CD4-positive, alpha-beta T cell treated with Interleukin-10 for 1 hour (primary cell): ENCODE measurements at places on chromosomes 11 and 22.

DNA sequence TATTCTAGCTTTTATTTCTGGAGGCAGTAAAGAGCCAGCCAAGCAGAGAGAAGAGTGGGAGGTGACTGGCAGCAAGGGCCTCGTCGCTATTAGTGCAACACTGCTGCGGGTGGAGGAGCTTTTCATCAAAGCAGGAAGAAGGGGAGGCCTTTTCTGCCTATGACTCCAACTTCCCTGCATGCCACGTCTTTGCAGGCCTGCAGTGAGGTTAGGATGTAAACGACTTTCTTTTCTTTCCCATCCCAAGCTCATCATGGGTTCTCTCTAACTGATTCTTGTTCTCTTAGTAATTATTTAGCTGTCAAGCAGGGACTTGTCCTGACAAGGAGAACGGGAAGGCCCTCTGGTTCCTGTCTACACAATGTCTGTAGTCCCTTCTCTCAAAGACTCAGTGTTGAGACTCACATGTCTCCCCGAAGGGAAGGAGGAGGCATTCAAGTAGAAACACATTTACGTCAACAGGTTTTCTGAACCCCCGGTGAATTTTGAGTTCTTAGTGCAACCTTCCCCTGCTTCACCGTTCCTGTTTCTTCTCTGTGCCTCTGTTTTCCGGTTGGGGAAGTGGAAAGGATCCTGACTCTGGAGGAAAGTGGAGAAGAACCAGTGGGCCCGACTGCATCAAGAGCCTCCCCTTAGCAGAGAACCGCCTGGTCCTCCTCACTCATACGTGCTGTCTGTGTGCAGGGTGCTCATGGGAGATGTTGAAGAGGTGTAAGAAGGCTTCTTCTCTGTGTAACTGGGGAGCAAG is 56.9 kb downstream of the PACS1 start:
- DNase-seq: peak; percentile 61

- no peak for DNase-seq
These were observed 102.7 kb downstream of the TRAF6 start for GRCh38 chr11:36407356-36407755.

DNA sequence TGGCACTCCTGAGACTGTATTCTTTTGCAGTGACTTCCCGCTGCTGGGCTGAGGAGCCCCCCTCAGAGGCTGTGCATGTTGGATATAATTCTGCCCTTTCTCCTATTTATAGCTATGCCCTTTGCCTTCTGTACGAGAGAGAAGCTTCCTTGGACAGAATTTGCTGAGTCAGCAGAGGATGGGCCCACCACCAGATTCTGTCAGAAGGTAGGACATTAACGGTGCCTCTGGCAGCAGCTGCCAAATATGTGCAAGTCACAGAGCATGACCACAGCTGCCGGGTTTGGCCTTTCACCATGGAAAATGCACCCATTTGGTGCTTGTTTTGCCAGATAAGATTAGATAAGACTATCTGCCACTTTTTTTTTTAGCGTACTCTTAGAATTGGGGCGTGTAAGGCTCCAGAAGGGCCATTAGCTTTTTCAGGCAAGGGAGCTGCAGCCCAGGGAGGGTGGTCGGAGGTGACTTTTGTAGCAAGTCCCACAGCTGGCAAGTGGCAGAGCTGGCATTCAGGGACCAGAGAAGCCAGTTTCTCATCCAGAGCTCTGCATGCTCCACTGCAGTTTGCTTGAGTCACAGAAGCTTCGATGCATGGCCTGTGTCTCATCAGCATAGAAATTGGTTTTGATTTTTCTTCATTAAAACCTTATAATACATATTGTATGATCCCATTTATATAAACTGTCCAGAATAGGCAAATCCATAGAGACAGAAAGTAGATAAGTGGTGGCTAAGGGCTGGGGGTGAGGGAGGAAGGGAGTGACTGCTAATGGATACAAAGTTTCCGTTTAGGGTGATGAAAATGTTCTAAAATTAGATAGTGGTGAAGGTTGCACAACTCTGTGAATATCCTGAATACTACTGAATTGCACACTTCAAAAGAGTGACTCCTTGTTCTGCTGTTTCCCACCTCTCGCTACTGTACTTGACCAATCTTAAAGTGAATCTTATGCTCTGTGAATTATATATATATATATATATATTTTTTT is 15.8 kb downstream of the UPB1 start:
- DNase-seq: no peak

- no peak for DNase-seq
These were observed 57.8 kb upstream of the FIBIN start for GRCh38 chr11:26936109-26936508.

DNA sequence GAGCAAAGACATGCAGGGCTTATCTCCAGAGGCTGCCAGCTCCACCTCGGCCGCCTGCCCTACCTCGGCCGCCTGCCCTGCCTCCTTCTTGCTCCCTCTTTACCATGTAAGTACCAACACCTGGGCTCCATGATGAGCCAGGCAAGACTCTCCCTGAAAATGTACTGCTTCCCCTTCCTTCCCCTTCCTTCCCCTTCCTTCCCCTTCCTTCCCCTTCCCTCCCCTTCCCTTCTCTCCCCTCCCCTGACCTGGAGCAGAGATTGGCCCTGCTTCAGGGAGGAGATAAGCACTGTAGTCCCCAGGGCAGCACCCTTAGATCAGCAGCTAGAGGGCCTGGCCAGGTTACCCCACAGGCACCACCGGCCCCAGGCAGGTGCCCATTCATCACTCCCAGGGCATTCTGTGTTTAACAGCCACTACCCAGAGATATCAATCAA is 25.4 kb upstream of the ADORA2A start:
- no peak for DNase-seq

DNA sequence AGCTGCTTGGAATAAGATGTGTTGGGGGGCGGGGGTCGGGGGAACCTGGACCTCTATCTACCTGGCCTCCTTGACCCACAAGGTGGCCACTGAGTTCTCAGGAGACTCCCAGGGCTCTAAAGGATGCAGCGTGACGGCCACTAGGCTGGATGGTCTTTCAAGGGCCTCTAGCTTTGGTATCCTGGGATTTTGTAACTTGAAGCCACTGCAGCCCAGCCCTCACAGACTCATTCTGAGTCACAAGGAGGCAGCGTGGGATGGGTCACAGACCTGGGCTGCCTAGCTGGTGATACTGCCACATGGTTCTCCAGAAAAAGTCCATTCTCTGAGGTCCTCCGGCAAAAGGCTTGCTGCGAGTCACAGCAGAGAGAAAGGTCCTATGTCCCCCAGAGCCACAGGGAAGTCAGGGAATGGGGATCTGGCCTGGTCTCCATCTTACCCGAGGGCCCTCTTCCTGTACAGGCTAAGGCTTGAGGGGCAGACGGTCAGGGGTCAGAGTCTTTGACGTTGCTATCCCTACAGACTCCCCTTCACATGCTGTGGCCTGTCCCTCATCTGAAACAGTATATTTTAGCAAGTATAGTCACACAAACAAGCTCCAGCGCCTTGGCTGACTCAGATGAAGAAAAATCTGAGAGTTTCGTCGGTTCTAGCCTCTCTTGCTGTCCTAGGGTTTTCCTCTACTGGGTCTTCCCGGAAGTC is 52.4 kb downstream of the KCNC1 start:
- DNase-seq: no peak

DNA sequence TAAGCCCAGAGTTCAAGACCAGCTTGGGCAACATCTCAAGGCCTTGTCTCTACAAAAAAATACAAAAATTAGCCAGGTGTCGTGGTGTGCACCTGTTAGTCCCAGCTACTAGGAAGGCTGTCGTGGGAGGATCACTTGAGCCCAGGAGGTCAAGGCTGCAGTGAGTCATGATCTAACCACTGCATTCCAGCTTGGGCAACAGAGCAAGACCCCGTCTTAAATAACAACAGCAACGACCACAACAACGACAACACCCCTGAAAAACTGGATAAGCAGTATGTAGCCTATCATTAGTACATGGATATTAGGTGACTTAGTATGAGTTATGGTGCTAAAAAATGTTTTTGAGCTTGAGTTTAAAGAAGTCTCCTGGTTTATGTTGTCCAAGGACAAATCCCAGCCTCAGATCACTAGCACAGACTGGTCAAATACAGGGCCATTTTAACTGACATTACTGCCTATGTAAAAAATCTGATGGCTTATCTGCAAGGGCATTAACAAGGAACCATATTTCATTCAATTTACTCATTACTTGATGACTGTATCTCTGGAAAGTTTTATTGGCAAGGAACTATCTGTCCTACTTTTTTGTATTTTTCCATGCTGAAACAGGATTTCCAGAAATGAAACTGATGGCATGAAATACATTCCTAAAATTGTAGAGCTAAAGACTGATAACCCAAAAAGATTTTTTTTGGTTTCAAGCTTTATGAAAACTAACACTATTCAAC is 23.4 kb downstream of the C2CD3 start:
- DNase-seq: no peak

GRCh38 chr11:58742140-58742539 is 10.4 kb upstream of the GLYAT start:
- no peak for DNase-seq

- DNase-seq: peak; percentile 4
These were observed 2.9 kb upstream of the MTFP1 start for GRCh38 chr22:30422481-30423300.

- no peak for DNase-seq
These were observed 931.6 kb downstream of the BRD1 start for GRCh38 chr22:48895831-48896765.

DNA sequence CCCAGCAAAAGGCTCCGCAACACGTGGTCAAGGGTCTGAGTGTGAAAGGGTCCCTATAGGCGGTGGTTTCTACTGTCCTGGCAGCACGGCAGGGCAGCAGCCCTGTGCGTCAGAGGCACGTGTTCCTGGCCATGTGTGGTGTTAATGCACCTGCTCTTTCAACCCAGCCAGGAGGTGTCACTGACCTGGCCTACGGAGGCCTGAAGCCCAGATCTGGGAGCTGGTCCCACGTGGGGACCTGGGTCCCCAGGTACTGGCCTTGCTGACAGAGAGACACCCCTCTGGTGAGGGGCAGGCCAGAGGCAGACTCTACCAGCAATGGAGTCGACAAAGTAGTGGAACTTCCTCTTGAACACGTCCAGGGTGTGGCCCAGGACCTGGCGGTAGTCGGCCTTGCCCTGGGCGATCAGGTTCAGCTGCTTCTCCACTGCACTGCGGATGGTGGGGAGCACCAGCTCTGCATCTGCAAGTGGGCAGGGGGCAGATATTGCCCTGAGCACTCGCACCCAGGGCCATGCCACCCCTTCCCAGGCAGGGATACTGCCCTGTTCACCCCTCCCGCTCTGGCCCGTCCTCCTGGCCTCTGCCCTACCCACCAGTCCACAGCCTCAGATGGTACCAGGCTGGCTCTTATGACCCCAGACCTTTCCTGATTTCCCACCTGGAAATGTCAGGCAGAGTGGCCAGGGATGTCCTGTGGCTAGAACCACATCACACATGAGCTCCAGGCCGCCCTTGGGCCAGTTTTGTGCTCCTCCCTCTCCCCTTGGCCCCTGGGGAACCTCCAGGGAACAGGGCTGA is 6.8 kb upstream of the PPM1F start:
- DNase-seq: no peak

GRCh38 chr11:45379162-45379863 is 93.2 kb upstream of the SYT13 start:
- no peak for DNase-seq

DNA sequence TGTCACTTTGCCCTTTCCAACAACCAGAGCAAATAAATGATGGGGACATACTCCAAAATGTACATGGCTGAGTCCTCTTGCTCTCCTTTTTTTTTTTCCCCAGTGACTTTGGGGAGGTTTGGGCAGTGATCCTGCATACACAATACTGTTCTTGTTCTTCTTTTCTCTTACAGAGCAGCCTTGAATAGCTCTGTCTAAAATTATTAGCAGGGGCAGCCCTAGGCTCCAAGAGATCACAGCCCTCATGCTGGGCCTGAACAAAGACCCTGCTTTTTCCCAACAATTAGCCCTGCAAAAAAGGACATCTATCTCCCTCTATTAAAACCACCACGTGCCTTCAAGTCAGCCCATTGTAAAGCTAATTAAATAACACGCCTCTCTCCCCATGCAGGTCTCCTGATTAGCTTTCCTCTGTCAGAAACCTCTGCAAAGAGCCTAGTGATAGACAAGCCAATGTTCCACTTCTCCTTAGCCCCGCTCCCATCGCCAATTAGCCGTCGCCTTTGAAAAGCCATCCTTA is 54.7 kb downstream of the ETS1 start:
- DNase-seq: no peak

DNA sequence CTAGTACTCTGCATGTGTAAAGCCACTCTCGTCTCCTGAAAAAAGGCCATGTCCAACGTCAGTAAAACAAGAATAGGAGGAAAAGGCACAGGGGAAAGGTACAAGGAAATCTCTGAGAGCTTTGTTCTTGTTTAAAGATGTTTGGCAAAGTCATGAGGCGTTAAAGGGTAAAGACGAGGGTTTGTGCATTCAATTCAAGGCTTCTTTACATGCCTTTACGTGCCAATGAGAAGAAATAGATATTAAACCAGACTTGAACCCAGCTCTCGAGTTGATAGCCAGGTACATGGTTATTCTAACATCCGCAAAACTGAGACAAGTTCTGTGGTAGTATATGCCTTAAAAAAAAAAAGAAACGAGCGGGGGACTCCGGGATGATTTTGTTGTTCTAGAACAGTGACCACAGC is 704 bp upstream of the CFL1 start:
- no peak for DNase-seq

- DNase-seq: no peak
These were observed 5.6 kb downstream of the TBX1 start for GRCh38 chr22:19766240-19766510.

DNA sequence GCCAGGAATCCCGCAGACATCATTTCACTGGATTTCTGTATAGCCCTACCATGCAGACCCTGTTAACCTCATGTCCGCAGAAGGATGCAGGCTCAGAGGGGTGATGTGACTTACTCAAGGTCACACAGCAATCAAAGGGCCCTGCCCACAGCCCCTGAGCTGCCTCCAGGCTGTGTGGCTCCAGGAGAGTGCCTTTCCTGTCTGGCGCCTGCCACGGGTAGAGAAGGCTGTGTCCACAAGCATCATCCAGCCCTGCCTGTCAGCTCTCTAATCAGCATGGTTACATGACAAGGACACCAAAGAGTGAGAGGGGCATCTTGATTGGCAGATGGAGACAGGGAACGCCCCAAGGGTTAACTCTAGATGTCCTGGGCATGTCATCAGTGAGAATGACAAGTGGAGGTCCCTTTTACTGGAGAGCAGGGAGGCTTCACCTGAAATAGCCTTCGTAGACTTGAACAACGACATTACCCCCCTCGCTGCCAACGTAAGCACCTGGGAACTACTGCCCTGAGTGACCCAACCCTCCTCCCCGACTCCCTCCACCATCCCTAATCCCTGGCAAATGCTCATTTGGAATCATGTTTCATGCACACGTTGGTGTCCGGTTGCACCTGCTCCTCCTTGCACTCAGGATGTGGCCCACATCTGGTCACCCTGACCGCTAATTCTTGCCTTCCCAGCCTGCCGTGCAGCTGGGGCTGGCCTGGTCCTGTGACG is 6.9 kb downstream of the FGF19 start:
- no peak for DNase-seq

- DNase-seq: no peak
These were observed 19.8 kb downstream of the RRP8 start for GRCh38 chr11:6583584-6583983.
